ENCODE measurements at places on chromosomes 6 and 20.

GRCh38 chr6:39818695-39819094, 26.5 kb downstream of the DAAM2 start:
- DNase-seq, result no peak

DNA sequence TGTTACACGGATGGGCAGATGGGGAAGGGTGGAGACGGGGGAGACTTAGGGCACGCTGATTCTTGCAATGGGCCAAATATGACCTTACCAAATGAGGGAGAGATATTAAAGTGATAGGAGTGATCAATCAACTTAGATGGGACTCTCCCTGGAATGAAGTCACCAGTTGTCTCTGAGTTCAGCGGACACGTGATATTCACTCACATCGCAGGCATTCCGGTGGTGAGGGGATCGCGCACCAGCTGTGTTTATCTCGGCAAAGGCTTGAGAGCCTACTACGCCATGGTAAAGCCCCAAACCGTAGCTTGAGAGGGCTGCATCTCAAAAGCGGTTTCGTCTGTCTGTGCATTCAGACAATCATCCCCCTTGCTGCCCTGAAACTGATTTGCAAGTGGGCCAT, 5.5 kb downstream of the BMP7 start:
- no peak for DNase-seq

- no peak for DNase-seq
Measured at GRCh38 chr20:23959054-23959453, 29.5 kb downstream of the GGTLC1 start.

- no peak for DNase-seq
Measured at GRCh38 chr6:115120391-115120790, 777.6 kb upstream of the HS3ST5 start.

GRCh38 chr6:65999288-65999791, 292.3 kb upstream of the EYS start:
- no peak for DNase-seq

GRCh38 chr20:49167811-49168507, 20.2 kb downstream of the STAU1 start:
- DNase-seq, result no peak

DNA sequence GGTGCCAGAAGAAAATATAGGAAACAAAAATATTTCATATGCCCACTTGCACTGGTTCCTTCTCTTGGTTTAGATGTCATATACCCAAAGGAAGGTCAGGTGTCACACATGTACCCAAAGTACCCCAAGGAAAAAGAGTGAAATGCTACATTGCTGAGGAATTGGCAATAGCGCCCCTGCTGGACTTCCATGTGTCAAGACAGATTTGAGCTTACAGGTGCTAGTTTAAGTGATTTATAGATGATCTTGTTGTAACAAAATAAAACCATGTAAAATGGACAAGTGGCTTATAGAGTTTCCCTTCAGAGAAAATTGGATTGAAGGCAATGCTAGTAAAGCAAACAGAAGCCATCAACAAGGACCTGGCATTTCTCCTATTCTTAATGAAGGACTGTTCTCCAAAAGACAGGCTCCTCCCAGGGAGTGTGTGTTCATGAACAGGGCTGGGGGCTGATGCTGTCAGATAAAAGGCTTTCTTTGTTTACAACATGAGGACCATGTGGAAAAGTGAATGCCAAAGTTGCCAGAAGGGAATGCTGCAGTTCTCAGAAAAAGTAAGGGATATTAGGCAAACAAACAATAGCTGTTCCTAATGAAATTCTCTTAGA, 64.3 kb upstream of the PAK5 start:
- no peak for DNase-seq

DNA sequence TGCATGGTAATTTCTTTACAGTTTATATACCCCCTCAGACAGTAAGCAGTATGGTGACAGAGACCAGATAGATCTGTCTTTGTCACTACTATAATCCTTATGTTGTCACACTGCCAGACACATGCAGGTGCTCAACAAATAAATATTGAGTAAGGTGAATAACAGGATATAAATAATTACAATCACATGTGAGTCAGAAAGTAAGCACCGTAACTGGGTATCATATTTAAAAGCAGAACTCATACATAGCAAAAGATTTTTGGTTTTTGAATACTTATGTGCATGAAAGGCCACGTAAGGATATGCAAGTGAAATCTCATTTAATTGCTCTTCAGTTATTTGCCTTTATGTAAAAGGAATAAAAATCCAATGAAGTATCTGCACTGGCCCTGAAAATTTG, 17.4 kb downstream of the CNBD2 start:
- no peak for DNase-seq

DNA sequence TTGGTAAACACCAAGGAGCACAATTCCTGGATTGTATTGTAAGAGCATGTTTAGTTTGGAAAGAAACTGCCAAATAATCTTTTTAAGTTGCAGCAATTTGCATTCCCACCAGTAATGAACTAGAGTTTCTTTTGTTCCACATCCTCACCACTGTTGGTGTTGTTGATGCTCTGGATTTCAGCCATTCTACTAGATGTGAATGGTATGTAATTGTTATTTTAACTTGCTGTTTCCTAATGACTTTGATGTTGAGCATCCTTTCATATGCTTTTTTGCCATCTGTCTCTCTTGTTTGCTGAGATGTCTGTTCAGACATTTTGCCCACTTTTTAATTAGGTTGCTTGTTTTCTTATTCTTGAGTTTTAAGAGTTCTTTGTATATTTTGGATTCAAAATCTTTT, 1654.1 kb downstream of the GRIK2 start:
- DNase-seq, result no peak

- DNase-seq, result no peak
Measured at GRCh38 chr20:50304923-50305635, 114.4 kb downstream of the CEBPB start.

DNA sequence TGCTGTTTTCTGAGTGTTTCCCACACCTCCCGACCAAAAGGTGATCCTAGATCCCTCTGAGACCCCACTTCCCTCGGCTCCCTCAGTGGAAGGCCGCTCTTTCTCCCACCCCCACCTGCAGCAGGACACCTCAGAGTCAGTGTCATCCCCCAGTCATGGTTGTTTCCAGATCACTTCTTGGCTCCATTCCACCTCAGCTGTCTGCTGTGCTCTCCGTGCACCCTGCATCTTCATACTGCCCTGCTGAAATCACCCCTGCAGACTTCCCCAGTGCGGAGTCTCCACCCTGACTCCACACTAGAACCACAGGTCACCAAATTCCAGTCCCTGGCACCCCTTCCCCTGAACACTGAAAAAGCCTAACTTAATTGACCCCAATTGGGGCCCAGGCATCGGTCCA, 255.1 kb upstream of the CDYL start:
- no peak for DNase-seq

GRCh38 chr6:108277295-108277694, 16.5 kb upstream of the SNX3 start:
- DNase-seq, result no peak

GRCh38 chr6:82862543-82862942, 203.1 kb downstream of the UBE3D start:
- DNase-seq, result no peak

DNA sequence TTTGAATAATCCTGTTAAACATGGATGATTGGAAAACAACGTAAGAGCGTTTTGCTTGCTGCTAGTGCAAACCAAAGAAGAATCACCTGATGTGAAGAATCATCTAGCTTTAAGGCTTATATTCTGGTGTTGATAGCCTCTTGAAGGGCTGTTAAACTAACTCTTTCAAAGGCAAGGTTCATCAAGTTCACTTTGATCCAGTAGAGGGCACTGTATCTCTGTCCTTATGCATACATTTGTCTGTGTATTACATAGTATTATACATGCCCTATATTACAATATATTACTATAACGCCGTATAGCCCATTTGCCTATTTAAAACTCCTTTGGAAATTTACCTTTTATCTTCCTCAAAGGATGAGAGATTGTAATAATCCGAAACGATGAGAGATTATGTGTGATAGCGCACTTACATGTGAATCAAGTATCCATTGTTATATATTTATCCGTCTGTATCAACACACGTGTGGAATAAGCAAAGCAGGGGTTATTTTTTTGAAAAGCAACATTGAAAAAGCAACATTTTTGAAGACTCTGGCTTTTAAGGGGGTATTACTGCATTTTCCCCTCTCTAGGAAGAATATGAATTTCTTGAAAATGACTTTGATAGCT, 50.8 kb upstream of the NRN1 start:
- no peak for DNase-seq

GRCh38 chr6:89409461-89410035, 2.5 kb downstream of the RRAGD start:
- no peak for DNase-seq

GRCh38 chr20:37566590-37567330, 39.1 kb upstream of the BLCAP start:
- no peak for DNase-seq

DNA sequence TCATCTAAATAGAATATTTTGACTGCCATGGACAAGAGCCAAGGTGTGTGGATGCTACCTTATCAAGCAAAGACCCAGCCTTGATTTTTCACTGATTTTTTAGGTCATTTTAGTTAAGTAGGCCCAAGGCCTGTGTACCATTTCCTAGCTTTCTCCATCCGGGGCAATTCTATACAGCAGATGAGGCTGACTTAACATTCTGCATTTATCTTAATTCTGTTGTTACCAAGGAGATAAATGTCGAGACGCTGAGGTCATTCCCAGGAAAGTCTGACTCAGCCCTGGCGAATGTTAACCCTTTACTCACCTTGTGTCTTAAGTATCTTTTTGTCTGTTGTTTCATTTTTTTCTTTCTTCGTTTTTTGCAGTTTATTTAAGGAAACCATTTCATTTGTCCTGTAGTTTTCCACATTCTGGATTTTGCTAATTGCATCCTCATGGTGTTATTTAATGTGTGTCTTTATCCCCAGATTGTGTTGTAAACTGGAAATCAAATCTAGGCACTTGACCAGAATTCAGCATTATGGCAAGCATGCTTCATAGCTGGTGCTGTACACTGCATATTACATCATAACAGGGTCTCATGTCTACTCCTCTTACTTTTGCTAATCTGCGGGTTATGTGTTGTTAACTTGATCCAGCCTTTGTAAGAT, 277.0 kb downstream of the CDKAL1 start:
- DNase-seq, result no peak

- no peak for DNase-seq
Measured at GRCh38 chr6:5034736-5035135, 30.9 kb upstream of the RPP40 start.

DNA sequence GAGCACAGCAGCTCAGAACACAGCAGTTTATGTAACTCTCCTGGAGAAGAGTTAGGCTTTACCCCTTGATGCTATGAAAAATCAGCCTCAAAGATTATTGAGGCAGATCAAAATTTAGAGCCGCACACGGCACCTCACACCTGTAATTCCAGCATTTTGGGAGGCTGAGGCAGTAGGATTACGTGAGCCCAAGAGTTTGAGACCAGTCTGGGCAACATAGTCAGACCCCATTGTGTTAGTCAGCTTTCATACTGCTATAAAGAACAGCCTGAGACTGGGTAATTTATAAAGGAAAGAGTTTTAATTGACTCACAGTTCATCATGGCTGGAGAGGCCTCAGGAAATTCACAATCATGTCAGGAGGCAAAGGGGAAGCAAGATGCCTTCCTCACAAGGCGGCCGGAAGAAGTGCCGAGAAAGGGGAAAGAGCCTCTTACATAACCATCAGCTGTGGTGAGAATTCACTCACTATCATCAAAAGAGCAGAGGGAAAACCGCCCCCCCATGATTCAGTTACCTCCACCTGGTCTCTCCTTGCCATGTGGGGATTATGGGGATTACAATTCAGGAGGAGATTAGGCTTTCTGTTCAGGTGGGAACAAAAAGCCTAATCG, 87.7 kb downstream of the SGK1 start:
- DNase-seq, result no peak

DNA sequence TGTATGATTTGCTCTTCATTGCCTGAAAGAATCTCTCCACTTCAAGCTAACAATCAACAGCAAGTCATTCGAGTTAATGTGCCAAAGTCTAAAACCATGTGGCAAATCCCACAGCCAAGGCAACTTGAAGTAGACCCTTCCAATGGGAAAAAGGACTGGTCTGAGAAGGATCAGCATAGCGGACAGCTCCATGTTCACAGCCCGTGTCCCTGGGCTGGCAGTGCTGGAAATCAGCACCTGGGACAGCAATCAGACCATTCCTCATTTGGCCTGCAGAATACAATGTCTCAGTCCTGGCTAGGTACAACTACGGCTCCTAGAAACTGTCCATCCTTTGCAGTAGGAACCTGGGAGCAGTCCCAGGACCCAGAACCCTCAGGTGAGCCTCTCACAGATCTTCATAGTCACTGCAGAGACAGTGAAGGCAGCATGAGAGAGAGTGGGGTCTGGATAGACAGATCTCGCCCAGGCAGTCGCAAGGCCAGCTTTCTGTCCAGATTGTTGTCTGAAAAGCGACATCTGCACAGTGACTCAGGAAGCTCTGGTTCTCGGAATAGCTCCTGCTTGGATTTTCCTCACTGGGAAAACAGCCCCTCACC, 1.1 kb downstream of the GJA10 start:
- no peak for DNase-seq

- DNase-seq, result no peak
Measured at GRCh38 chr20:58614984-58615760, 35.9 kb upstream of the STX16 start.

GRCh38 chr6:48031711-48032110, 79.3 kb downstream of the PTCHD4 start:
- no peak for DNase-seq

DNA sequence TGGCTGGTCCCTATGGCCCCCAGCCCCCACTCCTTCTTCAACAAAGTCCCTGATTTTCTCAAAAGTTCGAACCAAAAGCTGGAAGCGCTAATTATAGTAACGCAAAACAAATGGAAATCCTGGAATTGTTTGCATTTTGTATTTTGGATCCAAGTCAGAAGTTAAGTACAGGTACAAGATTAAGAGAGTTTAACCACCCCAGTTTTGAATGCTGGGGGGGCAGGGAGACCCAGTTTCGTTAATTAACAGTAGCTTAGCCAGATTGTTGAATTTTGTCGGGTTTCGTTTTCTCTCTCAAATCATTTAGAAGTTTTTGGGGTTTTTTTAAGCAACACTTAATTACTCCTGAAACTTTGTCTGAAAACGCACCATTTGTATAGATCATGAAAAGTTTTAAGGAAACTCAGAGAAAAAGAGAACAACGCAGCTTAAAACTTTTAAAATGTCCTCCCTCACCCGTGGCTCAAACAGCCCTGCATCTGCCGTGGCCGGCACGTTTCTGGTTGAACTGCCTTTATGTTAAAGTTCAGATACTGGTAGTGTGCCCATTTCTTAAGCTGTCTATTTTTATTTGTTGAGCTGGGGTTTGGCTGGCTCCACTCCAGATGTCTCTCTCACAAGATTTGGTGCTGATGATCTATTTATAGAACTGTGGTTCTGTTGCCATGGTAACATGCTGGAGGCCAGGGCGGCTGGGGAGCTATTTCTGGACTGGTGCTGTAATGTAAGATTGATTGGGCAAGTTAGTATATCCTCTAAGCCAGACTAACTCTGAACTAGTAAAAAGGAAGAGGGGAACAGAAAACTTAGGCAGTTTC, 55.0 kb downstream of the GNAS start:
- no peak for DNase-seq

DNA sequence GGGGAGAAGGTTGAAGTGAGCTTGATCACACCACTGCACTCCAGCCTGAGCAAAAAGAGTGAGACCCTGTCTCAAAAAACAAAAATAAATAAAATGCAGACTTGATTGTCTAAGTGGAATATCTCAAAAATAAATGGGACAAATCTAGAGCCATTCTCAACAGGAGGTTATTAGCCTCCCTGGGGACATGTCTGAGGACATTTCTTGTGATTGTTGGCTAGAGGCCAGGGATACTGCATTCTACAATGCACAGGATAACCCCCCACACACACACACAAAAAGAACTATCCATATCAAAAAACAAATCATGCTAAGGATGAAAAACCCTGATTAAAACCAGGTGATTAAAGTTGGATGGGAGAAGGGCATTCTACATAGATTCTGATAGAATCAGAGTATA, 37.5 kb downstream of the FAM217A start:
- no peak for DNase-seq

GRCh38 chr6:125246566-125246965, 55.2 kb downstream of the HDDC2 start:
- no peak for DNase-seq
